ENCODE measurements at places on chromosomes 5 and 9.

GRCh38 chr9:22446589-22446949 is at the start of gene DMRTA1:
TSS of gene DMRTA1 (plus strand) at chr9:22446824. CDS start at chr9:22447066, 242 bp downstream.
- DNase-seq, result no peak

DNA sequence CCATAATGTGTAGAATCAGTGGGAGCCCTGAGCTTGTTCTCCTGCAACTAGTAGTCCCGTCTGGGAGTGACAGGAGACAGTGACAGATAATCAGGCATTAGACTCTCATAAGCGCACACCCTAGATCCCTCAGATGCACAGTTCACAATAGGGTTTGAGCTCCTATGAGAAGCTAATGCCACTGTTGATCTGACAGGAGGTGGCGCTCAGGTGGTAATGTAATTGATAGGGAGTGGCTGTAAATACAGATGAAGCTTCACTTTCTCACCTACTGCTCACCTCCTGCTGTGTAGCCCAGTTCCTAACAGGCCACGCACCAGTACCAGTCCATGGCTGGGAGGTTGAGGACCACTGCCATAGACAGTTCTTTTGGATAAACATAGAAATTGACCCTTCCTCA is 188.7 kb downstream of the ROR2 start:
- DNase-seq, result no peak

- no peak for DNase-seq
These were observed 23.4 kb upstream of the CLK4 start for GRCh38 chr5:178650214-178650613.

GRCh38 chr5:10214041-10214440 is 35.6 kb downstream of the ATPSCKMT start:
- DNase-seq, result no peak

GRCh38 chr5:74393943-74394342 is 246.6 kb downstream of the ENC1 start:
- no peak for DNase-seq

DNA sequence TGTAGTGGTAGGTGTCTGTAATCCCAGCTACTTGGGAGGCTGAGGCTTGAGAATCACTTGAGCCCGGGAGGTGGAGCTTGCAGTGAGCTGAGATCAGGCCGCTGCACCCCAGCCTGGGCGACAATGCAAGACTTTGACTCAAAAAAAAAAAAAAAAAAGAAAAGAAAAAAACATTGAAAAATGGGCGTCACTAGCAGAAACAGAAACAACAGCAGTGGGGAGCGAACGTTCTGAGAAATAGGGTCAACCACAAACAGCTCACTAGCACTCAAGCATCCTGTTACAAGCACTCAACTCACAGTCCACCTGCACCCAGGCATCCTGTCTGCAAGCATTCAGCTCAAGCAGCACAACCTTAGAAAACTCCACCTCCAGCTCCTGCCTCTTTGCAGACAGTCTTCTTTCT is 17.2 kb downstream of the TRIM14 start:
- DNase-seq, result no peak

DNA sequence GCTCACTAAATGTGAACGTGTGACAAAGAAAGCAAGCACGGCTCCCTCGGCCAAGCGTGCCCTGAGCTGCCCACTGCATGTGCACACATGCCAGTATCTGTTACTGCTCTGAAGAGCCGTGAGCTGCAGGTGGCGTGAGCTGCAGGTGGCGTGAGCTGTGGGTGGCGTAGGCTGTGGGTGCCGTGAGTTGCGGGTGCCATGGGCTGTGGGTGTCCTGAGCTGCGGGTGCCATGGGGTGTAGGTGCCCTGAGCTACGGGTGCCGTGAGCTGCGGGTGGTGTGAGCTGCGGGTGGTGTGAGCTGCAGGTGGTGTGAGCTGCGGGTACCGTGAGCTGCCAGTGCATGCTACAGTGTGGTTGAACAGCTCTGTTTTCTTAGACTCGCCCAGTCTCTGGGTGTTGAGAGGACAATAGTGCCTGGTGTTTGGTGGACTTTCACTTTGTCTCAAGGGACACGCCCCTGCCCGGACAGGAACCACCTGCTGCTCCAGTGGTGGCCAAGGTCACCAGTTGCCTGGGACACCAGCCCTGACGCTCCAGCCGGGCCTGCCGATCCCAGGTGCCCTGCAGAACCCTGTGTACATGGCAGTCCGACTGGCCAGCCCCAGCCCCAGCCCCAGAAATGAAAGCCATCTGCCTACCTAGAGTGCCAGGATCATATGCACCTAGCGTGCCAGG is 6.7 kb downstream of the CCDC187 start:
- no peak for DNase-seq

- DNase-seq, result no peak
These were observed 65.7 kb downstream of the ZDHHC21 start for GRCh38 chr9:14627513-14627912.

DNA sequence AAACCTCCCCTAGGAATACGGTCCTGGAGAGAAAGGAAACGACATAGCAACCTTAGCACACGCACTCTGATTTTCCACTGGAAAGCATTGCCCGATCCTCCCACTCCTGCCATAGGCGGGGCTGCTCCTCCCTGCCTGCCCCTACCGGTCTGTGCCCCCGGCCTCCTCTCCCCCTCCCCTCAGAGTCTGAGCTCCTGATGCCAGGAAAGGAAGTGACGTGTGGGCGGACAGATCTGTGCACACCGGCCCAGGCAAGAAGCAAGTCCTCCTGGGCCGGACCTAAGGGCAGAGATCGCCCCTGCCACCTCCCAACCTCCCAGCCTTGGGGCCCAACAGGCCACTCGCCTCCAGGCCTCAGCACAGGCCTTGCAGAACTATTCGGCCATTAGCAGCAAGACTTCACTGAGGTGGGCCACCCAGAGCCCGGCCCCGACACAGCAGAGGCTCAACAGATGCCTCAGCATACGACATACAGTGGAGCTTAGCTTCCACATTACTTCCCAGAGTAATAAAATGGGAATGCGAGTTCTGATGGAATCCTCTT is 7.2 kb downstream of the NINJ1 start:
- no peak for DNase-seq

GRCh38 chr5:102581011-102581410 is 82.2 kb upstream of the SLCO6A1 start:
- no peak for DNase-seq

DNA sequence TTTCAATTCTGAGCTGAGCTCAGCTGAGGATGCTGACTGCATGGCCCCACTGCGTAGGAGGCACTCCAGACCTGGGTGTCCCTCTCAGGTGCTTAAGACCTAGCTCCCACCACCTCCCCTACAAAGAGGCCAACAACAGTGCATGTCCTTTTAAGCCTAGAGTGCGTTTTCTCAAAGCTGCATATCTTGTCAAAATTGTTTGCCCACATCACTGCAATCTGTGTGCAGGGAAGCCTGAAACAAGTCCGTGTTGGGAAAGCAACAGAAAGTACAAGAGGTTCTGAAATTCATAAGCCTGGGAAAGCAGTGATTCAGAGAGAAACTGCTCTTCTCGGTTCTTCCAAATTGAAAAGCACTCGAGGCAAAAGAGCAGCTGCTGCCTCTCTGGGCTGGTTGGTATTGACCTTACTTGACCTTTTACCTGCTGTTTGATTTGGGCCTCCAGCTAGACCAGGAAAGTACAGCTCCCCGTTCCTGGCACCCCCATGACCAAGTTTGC is 238.4 kb downstream of the NR2F1-AS1 start:
- DNase-seq, result no peak

- no peak for DNase-seq
These were observed 188.3 kb upstream of the MEF2C start for GRCh38 chr5:89071101-89071940.

- DNase-seq, result no peak
These were observed 55.2 kb upstream of the TUSC1 start for GRCh38 chr9:25733336-25733982.

DNA sequence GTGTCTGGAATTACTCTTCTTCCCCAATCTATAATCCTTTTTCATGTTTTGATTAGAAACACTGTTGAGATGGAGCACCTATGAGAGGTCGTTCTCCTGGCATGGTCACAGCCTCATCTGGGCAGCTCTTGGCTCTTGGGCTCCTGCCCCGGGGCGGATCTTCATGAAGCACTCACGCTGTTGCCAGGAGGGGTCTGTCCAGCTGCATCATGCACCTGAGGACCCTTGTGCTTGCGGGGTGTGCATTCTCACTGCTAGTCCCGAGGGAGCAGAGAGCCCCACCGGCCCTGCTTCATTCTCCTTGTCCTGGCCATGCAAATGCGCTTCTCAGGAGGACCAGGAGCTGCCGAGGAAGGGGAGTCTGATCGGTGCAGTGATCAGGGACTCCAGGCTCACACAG is 117.6 kb upstream of the S1PR3 start:
- DNase-seq, result no peak

DNA sequence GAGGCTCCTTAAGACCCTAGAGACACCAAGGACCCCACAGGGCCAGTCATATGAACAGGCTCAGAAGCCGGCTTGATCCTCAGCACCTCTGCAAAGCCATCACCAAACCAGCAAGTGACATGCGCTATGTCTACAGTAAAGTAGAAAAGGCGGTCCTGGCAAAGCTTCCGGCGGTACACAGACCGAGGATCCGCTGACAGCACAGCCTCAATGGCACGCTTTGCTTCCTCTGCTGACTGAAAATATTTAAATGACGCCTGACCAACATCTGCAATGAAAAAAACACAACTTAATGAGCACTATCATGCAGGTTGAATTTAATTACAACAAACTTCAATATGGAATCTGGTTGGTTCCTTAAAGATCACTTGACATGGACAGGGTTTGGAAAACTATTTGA is 17.6 kb downstream of the TRMO start:
- DNase-seq, result no peak

GRCh38 chr5:55570570-55570969 is 35.8 kb upstream of the PLPP1 start:
- no peak for DNase-seq

DNA sequence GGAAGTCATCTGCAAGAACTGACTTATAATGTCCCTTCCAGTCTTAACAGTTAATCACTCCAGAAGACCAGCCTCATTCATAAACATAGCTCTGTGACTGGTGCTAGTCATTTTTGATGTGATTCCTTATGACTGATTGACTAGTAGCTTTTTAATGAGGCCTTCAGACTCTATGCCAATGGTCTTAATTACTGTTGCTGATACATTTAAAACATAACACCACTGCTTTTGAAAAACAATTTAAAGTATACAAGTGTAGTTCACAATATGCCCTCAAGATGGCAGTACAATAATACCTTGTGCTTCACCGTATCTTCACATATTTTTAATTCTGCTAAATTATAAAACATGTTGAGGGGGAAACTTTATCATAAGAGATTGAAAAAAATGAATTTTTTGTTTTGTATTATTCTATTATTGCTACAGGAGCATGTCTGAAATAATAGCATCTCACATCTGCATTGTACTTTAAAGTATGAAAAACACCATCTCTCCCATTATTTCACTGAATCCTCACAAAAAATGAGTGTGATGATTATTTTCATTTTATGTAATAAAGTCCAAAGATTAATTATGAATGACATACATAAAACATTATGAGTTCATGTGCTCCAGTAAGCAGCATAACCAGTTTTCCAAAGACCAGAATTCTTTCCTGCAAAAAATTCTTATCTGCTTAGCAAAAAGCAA is 55.2 kb upstream of the SHISAL2B start:
- DNase-seq, result no peak

- DNase-seq, result no peak
These were observed 45.2 kb upstream of the NEURL1B start for GRCh38 chr5:172595596-172596455.

DNA sequence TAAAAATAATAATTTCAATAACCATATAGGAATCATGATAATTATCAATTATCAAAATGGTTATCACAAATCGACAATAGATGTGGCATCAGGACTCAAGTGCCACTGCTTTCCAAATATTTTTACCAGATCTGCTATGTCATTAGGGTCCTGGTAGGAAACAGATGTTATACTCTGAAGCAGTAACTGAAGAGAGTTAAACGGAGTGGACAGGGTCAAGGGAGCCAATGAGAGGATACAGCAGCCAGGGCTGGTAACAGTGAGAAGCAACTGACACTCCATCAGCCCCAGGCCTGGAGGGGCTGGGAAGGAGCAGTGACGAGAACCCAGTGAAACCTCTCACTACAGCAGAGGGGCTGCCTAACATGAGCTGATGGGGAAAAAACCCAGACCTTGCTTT is 322.4 kb downstream of the NPR3 start:
- no peak for DNase-seq

- no peak for DNase-seq
These were observed 722.6 kb downstream of the TLR4 start for GRCh38 chr9:118426772-118427171.

DNA sequence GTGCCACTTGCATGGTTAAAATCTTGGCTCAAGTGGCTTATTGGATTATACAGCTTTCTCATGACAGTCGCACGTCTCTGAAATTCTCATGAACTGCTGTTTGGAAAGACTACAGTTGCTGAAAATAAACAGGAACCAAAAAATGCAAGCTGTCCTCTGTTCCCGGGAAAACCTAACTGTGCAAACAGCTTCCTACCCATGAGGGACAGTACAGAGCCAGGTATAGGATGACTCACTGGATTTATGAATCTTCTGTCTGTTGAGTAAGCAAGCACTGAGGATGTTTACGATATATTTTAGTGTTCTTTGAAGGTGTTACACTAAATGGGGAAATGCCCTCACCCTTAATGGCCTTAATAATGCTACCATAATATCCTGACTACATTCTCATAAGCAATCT is 380.3 kb upstream of the TNC start:
- DNase-seq, result no peak

- no peak for DNase-seq
These were observed 5.6 kb upstream of the KCNV2 start for GRCh38 chr9:2711716-2712115.

- DNase-seq, result no peak
These were observed 64.3 kb upstream of the S1PR3 start for GRCh38 chr9:88926781-88927505.

GRCh38 chr5:16976625-16977008 is 40.5 kb upstream of the MYO10 start:
- no peak for DNase-seq

DNA sequence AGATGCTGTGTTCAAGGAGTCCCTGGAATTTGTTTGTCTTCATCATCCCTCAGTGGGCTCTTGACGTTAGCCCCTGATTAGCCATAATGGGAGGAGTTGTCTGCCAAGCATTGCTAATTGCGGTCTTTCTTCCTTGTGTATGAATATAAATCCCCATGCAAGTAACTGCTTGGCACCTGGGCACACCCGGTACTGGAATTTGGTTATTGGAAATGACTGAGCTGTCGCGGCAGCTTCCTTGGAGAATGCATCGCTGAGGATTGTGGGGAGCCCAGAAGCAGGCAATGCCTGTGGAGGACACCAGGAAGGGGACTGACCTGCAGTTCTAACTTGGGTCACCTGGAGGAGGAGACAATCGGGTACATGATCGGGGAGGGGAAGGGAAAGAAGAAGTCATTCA is 53.3 kb upstream of the CTSL start:
- no peak for DNase-seq

- DNase-seq, result no peak
These were observed 1466.0 kb upstream of the C9orf72 start for GRCh38 chr9:29039258-29039657.

DNA sequence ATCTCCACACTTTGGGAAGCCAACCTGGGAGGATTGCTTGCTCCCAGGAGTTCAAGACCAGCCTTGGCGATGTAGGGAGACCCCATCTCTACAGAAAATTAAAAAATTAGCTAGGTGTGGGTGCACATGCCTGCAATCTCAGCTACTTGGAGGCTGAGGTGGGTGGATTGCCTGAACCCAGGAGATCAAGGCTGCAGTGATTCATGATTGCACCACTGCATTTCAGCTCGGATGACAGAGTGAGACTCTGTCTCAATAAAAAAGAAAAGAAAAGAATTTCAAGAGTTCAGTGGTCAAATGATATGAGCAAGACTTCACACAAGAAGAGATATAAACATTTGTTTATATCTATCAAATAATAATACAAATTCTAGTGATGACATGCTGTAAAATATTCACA is 23.0 kb upstream of the MTAP start:
- DNase-seq, result no peak

- DNase-seq, result peak; percentile 5
These were observed 36.0 kb upstream of the BARHL1 start for GRCh38 chr9:132546148-132547051.

Measured in fibroblast of skin of left biceps (primary cell).